Hippocampal formation (tissue), 2 donors: ENCODE measurements at places on chromosomes 6 and 20.

- DNase-seq, result peak; percentile 29
Measured at GRCh38 chr6:5670811-5671561, 335.7 kb downstream of the NRN1 start.

DNA sequence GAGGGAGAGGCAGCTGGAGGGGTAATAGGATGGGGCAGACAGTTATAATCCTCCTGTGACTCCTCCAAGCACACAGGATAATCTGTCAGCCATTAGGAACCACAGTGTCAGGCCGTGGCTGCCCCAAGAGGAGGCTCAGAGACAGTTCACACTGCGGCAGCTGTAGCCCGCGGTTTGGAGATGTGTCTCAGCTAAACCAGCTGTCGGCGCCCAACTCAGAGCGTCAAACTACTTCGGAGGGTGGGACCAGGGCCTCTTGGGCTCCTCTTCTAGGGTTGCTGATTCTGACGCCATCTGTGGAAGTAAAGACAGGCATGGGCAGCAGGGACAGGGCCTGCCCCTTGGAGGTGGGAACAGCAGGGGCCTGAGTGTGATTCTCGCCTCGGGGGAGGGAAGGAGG, 309.8 kb downstream of the CDC5L start:
- DNase-seq, result no peak

DNA sequence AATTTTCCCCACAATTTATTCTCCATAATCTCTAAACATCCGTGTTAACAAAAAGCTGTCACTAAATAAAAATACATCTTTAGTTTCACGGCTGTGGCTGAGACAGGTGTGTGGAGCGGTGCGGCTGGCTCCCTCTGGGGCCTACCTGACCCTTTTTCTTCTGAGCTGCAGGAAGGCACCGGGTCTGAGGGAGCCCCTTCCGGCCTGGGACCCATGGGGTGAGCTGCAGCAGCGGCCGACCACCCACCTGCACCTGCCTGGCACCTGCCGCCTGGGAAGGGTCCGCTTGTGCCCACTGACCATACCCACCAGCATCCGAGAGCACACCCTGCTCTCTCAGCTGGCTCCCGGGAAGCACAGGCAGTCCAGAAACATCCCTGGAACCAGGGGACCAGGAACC, 41.5 kb upstream of the FNDC1 start:
- DNase-seq, result no peak

DNA sequence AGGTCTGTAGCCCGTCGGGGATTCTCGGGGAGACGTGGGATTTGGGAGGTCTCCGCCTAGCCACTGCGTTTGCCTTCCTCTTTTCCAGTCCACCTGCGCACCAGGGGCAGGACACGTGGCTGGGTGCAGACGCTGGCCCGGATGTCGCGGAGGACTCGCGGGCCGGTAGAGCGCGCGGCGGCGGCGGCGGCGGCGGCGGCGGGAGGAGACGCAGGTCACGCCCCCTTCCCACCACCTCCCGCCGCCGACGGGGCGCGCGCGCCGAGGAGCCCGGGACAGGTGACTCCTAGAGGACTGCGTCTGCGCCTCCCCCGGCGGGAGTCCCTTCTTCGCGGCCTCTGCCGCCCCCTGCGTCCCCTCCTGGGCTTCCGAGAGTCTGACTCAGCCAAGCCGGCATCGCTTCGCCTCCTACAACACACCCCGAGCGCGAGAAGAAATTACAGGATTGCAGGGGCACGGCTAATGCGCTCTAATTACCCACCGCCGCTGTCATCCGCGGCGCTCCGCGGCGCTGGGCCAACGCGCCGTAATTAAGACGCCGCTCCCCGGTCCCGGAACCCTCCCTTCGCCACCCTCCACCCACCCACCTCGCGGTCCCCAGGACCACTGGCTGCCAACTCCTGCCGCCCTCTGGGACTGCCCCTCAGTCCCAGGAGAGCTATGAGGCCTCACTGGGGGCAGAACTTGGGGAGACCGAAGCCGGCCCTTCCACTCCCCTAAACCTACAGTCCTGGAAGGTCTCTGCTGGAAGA, 124.5 kb downstream of the MRPL14 start:
- DNase-seq, result no peak

- no peak for DNase-seq
Measured at GRCh38 chr6:157343732-157344131, 20.4 kb upstream of the TMEM242 start.

DNA sequence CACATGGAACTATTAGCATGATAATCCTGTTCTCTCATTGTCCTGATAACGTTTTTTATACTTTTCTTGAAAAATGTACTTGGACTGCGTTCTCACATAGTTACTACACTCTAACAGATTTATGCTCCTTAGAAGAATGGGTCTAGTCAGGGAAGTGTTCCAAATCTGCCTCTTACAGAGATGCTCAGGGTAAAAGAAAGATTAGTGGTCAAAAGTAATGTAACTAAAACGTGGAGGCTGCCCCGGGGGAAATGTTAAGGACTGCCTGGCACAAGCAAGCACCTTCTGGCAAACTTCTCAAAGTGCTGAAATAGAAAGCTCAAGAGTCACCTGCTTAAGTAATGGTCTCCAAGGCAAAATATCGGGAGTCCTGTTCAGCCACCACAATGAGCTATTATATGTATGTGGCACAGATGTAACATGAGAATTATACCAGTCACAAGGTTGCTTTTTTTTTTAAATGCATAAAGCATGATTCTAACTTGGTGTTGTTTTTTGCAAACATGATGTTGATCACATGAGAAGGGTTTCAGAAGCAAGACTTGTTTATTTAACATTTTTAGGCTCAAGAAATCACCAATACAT, 244.5 kb upstream of the JARID2 start:
- no peak for DNase-seq

DNA sequence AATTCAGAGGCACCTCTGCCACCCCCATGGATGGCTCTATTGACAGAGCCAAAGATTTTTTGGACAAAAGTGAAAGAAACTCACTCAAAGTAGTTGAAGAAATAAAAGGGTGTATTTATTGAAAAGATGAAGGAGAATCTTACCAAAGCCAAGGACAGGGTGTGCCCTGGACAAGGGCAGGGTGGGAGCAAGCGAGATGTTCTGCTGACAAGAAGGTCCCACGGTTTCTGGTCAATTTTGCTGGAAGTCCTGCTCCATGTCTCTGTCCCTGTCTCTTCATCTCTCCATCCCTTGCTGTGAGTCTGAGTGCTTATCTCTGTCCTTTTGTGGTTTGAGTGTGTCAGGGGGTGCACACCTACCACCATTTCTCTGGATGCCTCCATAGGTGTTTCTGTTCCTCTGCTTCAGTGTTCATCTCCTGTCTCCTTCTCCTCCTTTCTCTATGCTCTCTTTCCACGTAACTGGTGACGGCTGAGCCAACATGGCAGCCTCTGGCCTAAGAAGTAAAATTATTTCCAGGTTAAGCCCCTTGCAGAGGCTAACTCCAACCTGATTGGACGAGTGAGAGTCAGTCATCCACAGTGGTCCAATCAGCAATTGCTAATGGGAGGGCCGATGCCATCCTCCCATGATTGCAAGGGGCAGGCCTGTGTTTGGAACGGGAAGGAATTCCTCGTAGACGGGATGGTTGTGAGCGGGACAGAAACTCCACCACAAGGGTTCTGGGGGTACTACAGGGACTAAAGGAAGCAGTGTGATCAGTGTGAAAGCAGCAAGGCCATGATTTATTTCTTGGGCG, 502.1 kb upstream of the CDH4 start:
- DNase-seq, result no peak

DNA sequence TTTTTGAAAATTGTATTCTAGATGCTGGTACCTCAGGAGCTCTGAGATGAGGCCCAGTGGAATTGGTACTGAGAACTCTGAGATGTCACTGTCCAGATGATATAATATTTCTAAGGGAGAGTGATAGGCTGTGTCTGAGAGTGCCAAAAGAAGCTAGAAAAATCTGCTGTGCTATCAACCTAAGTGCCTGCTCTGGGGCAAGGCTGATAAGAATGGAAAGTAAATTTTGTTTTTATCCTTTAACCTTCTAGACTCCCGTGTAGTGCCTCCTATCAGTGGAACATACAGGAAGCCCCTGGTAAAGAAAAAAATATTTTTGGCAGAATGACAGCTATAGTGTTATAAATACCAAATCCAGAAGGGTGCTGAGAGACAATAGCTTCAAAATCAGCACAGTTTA, 348.2 kb downstream of the TFAP2B start:
- DNase-seq, result no peak

DNA sequence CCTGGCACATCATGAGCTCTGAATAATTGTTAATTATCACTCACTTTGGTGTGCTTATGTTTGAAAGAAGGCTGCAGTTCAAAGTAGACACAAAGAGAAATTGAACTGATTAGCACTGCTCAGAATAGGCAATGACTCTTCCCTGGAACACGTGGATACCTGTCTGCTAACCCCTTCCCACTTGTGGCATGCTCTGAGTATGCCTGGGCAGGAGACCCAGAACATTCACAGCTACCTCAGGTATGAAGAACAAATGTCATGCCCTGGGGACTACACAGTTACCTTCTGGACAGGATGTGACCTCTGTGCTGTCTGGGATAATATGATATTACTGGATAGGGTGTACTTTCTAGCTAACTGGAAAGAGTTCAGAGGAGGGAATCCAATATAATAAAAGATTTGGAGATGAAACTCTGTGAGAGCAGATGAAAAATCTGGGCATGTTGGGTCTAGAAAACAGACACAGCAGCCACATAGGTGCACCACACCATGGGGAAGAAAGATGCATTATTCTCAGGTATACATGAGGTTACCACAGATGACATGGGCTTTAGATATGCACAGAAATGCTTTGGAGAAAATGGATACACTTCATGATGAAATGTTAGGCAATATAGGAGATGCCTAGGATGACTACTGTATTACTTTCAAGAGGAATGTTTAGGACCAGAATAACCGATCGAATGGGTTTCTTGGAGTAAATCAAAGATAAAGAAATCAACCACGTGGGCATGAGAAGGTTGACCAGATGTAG, 324.2 kb upstream of the PREP start:
- DNase-seq, result no peak

- no peak for DNase-seq
Measured at GRCh38 chr6:159684013-159684304, 9.1 kb downstream of the SOD2 start.

DNA sequence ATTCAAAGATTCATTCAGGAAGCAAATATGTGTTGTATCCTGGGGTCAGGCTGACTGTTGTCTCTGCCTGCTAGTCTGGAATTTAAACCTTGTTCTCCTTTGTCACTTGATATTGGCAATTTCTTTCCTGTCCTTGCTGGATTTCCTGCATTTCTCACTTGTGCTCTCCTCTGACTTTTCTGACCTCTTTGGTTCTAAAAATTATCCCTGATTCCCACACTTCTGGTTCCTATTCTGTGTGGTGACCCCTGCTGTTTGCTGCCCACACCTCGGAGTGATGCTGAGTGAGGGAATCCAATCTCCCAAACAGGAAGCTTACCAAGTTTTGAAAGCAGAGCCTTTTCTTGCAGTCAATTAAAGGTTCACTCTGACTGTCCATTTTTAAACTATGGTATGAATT, 345.3 kb downstream of the CDKAL1 start:
- DNase-seq, result no peak

GRCh38 chr6:72283571-72283970, 338.3 kb upstream of the KCNQ5 start:
- DNase-seq, result no peak

DNA sequence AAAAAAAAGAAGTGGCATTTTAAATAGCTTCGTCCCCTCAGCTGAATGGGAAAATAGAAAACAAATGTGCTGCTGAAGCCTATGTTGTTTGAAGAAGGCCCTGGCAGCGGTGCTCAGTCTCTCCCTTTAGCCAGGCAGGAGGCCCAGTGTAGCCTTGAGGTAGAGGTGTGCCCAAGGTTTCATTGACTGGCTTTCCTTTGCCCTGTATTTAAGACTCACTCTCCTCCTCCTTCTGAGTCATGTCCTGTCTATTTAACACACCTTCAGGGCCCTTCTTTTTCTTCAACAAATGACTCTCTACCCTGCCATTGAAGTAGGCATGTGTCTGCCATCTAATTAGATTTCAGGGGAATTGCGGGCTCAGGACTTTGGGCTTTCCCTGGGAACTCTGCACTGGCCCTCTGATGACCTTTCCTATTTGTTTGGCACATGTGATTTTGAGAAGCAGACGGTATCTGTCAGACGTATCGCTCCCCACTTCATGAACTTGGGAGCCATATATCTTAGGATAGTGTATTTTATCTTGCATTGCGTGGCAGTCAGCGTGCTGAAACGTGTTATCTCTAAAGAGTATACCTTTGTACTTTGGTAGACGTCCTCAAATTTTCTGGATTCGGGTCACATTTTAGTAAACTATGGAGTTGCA, 4.3 kb downstream of the TJAP1 start:
- DNase-seq, result no peak
